ENCODE measurements at places on chromosomes 4 and X.

DNA sequence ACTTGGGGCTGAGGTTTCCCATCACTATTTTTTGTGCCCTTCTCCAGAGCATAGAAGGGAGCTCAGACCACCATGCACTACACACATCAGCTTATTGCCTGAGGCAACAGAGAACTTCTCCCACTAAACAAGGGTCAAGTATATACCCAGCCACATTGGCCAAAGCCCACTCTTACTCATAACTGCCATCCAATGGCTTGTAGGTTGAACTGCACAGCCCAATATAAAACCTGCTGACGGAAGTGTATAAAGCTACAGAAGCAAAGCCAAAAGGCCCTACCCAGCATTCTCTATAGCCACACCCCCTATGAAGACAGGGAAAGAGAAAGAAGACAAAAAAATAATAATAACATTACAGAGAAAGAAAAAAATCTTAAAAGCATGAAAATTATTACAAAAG, 139.7 kb downstream of the LRBA start:
- DNase-seq, result no peak

DNA sequence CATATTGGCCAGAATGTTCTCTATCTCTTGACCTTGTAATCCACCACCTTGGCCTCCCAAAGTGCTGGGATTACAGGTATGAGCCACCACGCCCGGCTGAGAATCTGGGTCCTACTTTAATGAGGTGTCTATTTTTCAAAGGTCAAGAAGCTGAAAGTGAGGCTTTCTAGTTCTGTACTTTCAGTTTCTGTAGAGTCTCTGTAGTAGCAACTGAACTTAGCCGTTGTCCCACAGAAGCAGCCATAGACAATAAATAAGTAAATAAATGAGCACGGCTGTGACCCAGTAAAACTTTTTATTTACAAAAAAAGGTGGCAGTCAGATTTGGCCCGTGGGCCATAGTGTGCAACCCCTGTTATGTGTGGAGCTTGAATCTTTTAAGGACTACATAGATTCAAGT, 92.0 kb downstream of the FNIP2 start:
- DNase-seq, result no peak

- no peak for DNase-seq
Measured at GRCh38 chrX:13499736-13500135, 69.7 kb upstream of the EGFL6 start.

DNA sequence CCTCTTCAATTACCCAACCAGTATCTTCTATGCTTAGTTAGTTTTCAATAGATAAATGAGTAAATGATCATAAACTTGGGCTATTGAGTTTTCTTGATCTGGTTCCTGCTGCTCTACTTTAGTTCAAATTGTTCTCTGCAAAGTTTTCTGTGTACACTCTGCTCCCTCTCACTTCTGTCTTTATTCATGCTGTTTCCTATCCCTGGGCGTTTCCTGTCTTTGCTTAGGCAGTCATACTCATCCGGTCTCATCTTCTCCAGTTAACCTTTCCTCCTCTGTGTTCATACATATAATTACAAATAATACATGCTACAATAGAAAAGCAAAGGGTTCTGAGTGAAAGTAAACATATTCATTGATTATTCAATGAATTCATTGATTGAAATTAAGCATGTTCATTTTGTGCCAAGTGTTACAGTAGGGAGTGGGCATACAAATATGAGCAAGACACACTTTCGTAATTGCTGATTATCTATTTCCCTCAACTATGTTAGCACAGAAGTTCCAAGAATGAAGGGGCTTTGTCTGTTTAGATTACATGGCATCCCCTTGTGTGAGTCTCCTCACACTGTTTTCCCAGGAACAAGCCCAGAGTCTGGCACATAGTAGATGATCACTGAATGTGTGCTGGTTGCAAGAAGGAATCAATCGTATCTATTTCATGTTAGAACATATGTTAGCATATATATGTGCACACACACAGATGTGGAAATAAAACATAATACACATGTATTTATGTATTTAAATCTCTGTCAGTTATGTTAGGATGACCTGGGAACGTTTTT, 1.1 kb downstream of the RAB39B start:
- no peak for DNase-seq

DNA sequence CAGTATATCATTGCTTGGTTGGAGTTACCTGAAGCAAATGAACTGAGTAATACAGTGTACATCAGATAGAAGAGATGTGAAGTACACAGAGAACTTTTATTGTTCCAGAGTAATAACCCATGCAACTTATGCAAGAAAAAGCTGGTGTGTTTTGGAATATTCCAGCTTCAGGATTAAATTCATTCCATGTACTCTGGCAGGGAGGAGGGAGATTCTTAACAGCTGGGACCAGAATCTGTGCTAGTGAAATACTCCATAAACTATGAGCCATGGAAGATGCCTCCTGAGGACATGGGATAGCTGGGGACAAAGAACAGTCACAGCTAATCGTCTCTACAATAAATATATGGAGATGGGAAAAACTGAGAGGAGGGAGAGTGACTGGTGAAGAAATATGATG, 101.6 kb upstream of the OTUD4 start:
- DNase-seq, result no peak

DNA sequence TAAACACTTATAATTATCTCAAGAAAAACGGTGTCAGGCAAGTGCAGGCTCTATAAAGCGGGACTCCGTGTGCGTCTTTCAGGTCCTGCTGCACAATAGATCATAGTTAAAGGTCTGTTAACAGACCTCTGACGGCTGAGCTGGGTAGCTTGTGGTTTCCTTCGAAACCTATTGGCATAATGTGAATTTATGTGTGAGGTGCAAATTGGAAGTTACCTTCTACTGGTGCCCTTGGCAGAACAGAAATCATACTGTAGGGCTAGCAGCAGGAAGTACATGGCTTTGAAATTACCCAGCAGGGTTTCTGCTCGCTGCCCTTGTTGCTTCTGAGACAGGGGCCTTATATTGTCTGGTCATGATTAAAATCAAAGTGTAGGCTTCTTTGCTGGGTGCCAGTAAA, 216.4 kb upstream of the HAND2 start:
- DNase-seq, result no peak

DNA sequence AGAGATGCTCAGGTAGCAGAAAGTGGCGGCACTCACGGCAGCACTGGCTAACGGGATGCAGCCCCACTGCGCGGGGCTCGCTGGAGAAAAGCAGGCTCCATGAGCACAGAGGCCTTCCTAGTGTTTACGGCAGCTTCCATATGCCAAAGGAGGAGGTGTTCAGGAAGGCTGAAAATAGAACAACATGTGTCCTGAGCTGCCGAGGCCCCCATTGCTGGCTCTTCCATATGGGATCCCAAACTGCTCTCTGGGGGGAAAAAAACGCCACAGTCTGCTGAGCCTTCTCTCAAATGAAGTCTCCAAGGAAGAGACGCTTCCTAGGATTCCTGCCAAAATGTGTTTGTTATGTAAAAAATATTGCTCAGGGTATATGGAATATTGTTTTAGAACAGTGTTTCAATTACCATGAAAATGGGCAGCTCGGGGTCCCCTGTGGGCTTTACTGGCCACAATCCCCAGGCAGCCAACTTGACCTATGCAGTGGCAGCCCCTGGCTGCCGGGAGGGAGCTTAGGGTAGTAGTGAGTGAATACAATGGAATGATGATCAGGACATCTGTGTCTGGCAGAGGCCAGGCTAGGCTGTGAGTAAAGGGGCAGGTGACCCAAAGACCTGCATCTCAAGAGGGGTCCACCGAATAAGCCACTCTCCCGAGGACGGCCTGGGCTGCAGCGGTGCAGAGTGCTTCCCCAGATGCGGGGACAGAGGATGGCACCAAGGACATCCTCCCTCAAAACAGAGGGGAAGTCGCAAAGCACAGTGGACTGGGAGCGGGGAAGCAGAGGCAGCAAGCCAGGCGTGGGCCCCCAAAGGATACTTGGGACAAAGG, 170.1 kb downstream of the AFAP1 start:
- no peak for DNase-seq

GRCh38 chr4:60981534-60981933, 218.6 kb upstream of the ADGRL3 start:
- DNase-seq, result no peak

DNA sequence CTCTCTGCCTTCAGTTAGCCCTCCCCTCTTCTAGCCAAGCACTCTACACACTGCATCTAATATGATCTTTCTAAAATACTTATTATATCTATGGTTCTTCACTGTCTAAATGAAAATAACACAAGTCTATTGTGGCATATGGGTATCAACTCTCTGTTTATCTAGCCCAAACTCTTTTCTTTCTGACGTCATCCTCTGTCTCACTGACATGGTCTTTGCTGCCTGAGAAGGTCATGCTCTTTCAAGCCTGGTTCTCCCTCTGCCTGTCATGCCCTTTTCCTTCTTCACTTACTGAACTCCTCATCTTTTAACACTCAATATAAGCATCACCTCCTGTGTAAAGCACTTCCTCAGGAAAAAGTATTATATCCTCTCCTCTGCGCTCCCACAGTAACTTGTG, 672.2 kb upstream of the CT83 start:
- DNase-seq, result no peak

DNA sequence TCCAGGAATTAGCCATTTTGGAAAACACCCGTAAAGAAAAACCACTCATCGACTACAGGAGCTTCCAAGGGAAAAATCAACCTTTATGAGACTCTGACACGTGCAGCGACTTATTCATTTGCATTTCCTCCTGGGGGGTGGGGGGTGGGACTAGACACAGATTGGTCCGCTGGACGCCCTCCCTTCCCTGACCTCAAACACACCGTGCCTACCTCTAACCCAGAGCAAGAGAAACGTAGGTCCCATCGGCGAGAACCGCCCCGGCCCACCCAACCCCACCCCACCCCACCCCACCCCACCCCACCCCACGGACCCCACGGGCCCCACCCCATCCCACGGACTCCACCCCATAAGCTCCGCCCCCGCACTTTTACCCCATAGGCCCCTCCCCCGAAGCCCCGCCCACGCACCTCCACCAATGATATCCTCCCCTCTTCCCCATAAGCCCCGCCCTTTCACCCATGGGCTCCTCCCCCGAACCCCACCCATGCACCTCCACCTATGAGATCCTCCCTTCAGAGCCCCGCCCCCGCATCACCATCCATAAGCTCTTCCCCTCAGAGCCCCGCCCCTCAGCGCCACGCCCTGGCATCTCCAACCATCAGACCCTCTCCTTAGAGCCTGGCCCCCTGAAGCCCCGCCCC, 1.1 kb downstream of the GTPBP6 start:
- no peak for DNase-seq

DNA sequence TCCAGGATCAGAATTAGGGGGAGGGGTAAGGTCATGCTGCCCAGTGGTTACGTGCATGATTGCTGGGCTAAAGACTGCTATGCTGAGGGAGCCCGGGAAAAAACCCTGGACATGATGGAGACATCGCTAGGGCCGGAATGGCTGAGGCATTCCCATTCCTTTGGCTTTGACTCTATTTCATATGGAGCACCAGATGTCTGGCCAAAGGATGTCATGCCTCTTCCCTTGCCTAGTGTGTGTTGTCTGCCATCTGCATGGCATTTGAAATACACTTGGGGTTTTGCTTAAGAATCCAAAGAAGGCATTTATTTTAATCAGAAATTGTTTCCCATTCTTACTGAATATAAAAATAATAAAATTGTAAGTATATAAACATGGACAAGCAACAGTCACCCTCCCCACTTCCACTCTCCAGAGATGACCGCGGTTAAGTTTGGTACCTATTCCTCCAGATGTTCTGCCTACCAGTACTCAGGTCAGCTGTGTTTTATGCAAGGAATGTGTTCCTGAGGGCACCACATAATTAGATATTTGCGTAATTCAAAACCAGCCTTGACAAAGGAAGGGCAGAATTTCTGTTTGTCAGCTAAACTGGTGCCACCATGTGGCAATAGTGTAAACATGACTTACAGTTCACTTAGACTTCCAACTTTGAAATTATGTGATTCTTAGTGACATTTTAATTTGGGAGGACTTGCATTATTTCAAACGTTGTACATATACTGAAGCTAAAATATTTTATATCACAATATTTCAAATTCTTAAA, 105.9 kb downstream of the CT47B1 start:
- no peak for DNase-seq

GRCh38 chr4:178296669-178297068, 854.4 kb upstream of the AGA start:
- DNase-seq, result no peak

- DNase-seq, result no peak
Measured at GRCh38 chrX:826448-826847, 195.9 kb downstream of the SHOX start.

- no peak for DNase-seq
Measured at GRCh38 chrX:84709987-84710386, 207.7 kb upstream of the HDX start.

DNA sequence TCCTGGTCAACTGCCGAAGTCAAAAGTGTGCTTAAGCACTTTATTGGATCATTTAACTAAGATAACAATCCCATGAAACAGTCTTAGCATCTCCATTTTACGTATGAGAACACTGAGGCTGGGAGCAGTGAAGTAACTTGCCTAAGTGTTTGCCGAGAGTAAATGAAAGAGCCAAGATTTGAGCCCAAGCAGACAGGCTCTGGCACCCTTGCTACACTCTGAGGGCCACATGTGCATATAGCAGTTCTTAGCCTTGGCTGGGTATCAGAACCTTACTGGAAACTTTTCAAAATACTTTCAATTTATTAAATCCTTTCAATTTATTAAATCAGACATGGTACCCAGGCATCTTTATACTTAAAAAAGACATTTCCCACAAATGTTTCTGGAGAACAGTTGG, 225.9 kb downstream of the NR3C2 start:
- DNase-seq, result no peak

- no peak for DNase-seq
Measured at GRCh38 chrX:37685381-37686359, at the start of gene XK. XK (plus strand) TSS chrX:37685791; CDS start chrX:37685962, 171 bp downstream.

GRCh38 chrX:109481986-109482385, at the start of gene GUCY2F:
GUCY2F (minus strand) TSS chrX:109482086; CDS start chrX:109475936, 6,150 bp downstream.
- DNase-seq, result no peak

- DNase-seq, result peak; percentile 54
Measured at GRCh38 chr4:123415977-123416376, 19.4 kb downstream of the SPRY1 start.

DNA sequence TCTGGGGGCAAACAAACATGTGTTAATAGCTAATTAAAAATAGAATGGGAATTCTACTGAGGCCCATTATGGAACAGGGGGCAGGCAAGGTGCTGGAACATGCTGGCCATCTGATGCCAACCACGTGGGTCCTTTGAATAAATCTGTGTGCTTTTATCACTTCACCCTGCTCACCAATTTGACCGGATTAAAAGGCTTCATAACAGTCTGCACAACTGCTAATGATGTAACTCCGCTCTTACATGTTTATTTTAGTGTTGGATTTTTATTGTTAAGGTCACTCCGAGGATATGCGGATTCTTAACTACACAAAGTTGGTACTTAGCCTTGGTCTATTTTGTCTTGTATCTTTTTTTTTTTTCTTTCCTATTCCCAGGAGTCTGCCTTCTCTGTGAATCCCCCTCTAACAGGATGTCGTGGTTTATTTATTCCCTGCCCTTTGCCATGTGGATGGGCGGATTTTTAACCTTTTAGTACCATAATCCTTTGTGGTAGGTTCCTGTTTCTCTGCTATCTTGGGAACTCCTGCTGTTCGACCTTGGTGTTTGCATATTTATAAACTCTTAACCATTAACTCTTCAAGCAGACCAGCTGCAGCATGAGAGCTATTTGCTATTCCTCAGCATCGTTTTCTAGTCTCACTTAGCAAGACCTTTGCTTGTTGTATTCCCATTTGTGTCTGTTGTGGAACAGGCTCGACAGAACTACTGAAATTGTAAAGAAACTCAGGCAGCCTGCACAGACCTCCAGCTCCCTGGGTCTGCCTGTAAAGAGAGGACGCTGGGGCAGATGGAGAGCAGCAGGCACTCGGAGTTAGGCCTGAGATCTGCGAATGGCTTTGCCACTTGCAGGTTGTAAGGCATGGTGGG, 38.0 kb downstream of the TRIM2 start:
- DNase-seq, result no peak

GRCh38 chr4:5079581-5079980, 28.3 kb downstream of the STK32B start:
- no peak for DNase-seq

All from stimulated activated CD4-positive, alpha-beta T cell treated with anti-CD3 and anti-CD28 coated beads, TNF-alpha, amount 100 ng/mL, for 24 hours (primary cell).